AG10803 (cell line): ENCODE measurements at places on chromosomes 5 and 9.

- DNase-seq, result no peak
These were observed 42.7 kb downstream of the FBXL17 start for GRCh38 chr5:108339220-108339619.

- no peak for DNase-seq
These were observed 130.4 kb upstream of the CDH6 start for GRCh38 chr5:31062902-31063580.

- no peak for DNase-seq
These were observed 735 bp downstream of the ECPAS start for GRCh38 chr9:111483439-111483857.

- no peak for DNase-seq
These were observed 35.4 kb upstream of the ZNF354A start for GRCh38 chr5:178765753-178766300.

- no peak for DNase-seq
These were observed 8.3 kb downstream of the AHRR start for GRCh38 chr5:329768-330167.

DNA sequence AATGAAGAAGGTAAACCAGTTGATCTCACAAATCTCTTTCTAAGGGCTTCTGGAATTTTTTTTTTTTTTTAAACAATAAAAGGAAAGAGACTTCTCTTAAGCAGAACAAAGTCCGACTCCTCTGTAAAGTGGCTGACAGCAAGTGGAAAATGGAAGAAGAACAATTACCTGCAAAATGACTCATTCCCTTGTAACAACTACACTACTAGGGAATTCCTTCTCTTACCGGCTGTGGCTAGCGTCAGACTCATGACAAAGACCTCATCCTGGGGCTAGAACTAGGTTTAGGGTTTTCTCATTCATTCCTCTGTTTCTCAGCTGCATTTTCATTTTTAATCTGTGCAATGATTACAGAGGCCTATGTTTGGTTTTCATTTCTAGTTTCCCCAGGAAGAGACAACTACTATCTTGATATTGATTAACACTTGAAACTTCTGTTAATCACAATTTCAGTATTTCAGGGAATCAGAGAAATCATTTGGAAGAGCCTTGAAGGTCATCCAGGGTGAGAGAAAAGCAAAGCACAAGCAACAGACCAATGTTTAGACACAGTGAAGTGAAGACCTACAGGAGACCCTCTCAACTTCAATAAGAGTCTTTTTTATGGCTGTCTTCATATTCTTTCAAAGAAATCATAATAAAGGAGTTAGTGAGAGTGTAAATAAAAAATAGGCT is 437.9 kb downstream of the RAB3C start:
- no peak for DNase-seq

DNA sequence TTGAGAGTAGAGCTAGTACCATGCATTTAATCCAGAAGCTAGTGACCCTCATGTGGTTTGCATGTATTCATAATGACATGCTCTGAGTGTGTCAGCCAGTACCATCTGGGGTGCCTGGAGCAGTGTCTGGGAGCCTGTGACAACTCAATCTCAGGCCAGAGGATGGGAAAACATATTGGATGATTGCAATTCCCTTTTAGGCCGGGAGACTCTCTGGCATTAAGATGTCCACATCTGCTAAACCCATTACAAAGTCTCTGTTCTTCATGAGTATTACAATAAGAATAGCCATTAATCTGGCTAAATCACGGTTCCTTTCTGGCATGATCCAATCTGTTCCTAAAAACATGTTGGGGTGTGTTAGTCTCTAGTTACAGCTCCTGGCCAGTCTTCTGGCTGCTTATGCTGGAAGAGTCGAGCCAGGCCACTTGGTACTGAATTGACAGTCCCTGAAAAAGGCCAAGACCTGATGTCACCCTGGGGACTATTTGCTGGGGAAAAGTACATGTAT is 475.7 kb downstream of the ENC1 start:
- peak; percentile 34 for DNase-seq

GRCh38 chr5:80655231-80655774 is 520 bp upstream of the DHFR start:
- DNase-seq, result no peak

DNA sequence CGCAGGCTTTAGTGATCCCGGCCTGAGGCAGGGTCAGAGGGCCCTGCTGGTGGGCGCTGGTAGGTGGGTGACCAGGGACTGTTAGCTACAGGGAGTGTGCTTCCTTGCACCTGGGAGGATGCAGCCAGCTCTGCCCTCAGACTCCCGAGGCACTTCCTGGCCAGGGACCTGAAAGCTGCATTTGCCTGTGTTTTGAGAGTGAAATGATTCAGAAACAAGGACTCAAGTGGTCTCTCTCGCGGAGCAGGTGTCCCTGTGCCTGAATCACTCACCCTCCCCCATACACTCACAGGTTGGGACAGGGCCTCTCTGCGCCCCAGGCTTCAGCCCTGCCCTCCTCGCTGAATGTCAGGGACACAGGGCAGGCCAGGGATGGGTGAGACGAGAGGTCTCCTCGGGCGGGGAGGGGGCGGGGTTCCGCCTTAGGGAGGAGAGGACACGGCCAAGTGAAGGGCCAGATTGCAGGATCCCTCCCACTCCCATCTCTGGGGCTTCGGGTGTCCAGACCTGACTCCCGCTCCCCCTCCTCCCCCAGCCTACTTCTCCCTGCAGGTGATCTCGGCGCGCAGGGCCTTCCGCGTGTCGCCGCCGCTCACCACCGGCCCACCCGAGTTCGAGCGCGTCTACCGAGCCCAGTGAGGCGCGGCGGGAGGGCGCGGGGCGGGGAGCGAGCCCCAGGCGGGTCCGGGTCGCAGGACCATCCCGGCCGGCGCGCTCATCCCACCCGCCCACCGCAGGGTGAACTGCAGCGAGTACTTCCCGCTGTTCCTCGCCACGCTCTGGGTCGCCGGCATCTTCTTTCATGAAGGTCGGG is 1.5 kb downstream of the LTC4S start:
- DNase-seq, result no peak

DNA sequence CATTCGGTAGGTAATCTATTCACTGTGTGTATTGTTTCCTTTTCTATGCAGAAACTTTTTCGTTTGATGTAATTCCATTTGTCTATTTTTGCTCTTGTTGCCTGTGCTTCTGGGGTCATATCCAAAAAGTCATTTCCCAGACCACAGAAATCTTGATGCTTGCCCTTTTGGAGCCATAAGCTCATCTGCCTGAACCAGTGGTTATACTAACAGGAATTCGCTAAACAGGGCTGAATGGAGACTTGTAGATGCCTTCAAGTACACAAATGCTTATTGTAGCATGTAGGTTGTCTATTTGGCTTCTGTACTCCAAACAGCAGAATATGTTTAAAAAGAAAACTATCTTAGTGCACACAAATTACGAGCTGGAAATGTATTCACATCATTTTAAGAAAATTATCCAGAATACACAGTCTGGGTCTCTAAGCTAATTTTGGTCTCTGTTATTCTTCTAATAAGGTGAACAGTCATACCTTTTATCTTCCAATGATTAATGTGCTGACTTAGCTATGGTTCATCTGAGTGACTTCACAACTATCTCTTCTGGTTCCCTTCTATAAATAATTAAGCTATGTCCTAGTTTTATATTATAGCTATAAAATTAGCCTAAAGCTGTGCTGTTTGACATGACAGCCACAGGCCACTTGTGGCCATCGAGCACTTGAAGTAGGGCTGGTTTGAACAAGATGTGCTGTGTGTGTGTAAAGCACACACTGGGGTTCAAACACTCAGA is 87.6 kb downstream of the DAPK1 start:
- peak; percentile 13 for DNase-seq

DNA sequence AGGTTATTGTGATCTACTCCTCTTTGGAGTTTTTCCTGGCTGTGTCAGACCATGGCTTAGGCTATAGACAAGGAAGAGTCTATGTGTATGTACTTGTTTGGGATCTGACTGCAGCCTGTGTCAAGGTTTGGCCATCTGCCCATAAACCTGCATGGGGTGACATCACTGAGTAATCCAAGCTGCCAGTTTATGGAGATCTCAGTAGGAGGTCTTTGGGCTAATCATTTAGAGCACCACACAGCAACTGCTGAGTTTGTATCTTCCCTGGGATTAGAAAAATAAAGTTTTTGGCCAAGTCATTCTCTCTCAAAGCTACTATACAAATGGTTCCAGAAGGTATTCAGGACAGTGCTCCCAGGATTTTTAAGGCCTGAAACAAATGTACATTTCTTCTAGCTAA is 65.5 kb upstream of the HSPB3 start:
- DNase-seq, result peak; percentile 60

GRCh38 chr5:88792144-88792840 is 90.7 kb downstream of the MEF2C start:
- DNase-seq, result no peak

DNA sequence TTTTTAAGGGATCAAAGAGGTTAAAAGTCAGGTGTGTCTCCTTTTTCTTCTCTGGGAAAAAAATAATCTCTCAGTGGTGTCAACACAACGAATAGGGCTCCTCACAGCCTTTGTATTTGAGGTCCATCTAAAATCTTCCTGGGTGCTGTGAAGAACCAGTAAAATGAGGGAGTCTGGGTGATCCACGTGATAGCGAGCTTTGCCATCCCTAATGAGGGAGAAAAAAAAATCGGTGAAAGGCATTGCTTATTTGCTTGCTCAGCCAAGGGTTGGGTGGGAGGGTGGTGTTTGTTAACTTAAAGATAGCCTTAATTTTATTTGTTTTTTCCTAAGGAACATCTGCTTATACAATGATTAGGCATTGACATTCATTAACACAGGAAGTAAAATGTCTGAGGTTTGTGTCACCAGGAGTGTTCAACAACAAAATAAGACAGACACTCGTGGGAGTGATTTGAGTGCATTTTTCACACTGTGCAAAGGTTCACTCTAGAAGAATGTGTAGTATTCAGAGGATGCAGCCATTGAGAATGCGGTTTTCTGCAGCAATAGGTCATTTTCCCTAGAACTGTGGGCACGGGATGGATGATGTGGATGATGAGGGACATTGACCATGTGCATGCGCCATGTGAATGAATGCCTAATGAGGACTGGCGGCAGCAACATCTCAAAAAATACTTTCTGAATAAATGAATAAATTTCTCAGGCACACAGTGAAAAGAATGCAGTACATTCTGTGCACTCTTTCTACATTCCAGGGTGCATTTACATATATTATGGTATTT is 369.5 kb downstream of the NTRK2 start:
- DNase-seq, result no peak

DNA sequence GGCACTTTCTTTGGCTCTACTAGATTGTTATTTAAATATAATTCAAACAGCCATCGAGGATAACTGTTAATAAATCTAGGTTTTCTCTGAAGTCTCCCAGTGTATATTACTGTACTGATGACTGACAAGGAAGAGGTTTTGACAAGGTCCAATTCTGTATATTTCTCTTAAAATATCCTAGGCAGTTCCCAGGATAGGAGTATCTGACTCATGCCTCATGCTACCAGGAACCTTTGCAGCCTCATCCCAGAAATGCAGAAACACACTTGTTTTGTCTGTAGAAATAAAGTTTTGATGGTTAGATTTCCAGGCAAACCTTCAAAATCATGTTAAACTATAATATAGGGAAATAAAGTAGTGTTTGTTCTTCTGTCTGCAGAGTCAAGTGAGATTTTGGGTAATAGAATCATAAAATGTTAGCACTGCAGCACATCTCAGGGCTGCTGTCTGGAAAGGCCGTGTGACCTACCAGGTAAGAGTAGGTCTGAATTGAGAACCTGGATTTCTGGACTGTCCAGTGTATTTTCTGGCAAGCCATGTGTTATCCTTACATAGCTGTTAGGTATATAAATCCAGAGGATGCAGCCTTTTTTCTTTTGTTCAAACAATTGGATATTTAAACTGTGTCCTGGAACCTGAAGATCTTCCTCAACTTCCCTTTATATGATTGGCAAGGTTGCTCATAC is 8.3 kb downstream of the UBE2D2 start:
- DNase-seq, result no peak

- DNase-seq, result no peak
These were observed 16.1 kb upstream of the CRB2 start for GRCh38 chr9:123339666-123340510.

- DNase-seq, result no peak
These were observed 28.2 kb downstream of the TCERG1 start for GRCh38 chr5:146475190-146475780.

- DNase-seq, result no peak
These were observed 494 bp upstream of the CXXC5 start for GRCh38 chr5:139647506-139648204.

GRCh38 chr9:124688238-124688904 is 82.7 kb downstream of the NR6A1 start:
- DNase-seq, result no peak

DNA sequence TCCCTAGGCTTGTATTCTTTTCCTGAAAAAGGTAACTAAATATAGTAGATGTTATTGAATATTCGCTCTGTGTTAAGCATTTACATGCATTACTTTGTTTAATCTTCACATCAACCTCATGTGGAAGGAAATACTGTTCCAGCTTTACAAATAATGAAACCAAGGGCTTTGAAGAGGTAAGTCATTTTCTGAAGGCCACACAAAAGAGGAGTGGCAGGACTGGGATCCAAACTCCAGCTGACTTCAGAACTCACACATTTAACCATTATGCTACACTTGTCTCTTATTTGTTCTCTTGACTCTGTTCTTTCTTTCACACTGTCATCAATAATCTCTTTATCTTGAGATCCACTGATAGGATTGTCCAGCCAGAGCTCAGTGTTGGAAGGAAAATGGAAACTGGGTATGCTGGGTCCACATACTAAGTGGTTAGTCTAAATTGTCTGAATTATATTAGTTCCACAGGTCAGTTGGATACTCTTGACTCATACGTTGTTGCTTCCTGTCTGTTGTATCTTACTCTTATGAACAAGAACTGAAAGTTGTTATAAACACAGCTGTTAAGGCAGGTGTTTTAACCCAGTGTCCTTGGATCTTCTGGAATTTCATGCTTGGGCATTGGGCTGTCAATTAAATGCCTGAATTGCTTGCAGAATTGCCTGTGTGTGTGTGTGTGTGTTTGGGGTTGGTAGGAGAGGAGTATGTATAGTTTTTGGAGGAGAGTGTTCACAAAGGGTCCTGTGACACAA is 65.6 kb downstream of the TLE4 start:
- no peak for DNase-seq

DNA sequence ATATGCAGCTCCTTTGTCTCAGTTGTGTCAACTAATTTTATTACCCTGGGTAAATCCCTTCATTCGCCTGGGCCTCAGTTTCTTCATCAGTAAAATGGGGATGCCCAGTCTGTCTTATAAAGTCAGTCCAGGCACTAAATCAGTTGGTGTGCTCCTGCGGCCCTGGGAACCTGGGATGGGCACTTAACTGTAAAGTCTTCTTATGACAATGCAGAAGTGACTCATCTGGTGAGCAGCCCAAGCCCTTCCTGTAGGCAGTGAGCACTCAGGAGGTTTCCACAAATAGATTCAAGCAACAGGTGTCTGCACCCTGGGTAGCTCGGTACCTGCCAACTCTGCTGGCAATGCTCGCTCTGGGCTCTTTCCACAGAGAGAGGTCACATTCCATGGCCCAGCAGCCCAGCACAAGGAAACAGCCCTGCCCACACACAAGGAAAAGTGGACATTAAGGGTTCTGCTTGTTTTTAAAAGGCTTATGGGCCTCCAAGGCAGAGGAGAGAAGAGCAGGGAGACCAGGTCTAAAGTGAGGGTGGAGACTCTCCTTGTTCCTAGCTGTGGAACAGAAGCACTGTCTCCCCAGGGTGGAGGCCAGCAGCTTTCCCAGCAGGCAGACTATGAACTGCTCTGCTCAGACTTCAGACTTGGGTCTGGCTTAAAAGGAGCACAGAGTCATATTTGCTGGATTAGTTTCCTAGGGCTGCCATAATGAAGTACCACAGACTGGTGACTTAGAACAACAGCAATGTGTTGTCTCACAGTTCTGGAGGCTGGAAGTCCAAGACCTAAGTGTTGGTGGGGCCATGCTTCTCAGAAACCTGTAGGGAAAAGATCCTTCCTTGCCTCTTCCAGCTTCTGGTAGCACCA is 89.7 kb upstream of the ADRA1B start:
- peak; percentile 78 for DNase-seq

GRCh38 chr5:143713047-143714003 is 98.6 kb upstream of the HMHB1 start:
- peak; percentile 92 for DNase-seq
